ENCODE measurements at places on chromosomes 6 and 20.

- DNase-seq = peak; percentile 66
These were observed 3.0 kb upstream of the GOPC start for GRCh38 chr6:117605169-117605826.

DNA sequence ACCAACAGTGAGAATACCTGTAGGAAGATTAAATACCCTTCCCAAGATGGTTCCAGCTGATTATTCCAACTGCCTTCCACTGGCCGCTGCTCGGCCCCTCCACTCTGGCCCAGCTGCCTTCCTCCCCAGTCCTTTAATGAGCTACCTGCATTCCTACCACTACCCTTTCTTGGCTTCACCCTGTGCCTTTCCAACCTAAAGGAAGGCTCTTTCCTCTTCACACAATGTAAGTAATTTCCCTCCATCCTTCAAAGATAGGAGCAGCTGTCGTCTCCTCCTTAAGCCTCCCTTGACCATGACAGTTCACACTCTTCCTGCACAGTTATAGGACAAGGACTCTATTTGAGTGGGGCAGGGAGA, 16.2 kb upstream of the SNX9 start:
- no peak for DNase-seq

- no peak for DNase-seq
These were observed 96.7 kb downstream of the GFRAL start for GRCh38 chr6:55423933-55424332.

DNA sequence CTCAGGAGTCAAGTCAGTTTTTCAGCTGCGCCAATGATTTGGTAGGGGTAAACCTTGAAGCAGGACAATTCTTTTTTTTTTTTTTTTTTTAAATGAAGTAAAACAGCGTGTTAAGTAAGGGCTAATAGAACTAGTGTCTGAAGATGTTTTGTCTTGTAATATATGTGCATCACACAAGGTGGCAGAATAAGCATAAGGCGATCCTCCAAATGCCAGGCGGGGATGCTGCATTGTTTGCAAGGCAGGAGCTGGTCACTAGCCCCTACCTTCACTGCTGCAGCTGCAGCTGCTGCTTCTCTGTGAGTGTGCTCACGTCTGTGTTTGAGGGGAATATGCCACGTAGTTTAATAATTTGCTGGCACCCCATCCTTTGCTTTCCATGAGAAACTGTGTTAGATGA, 272.7 kb upstream of the MAP3K7 start:
- DNase-seq = no peak

DNA sequence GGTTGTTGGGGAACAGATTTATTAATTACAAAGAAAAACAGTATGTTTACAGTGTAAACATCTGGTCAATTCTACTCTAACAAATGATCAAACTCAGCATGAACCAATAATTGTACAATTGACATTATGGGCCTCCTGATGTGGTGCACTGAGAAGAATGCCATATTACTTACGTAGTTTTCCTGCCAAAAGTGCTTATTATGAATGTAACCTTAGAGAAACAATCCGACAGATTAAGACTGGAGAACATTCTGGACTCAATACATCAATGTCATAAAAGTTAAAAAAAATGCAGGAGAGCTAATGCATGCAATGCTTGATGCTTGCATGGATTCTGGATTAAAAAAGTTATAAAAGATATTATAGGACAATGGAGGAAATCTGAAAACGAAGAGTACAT, 69.0 kb downstream of the LYRM4 start:
- no peak for DNase-seq

- DNase-seq = no peak
These were observed 2.0 kb downstream of the HFE start for GRCh38 chr6:26089272-26089671.

GRCh38 chr20:34965051-34965450, 9.4 kb downstream of the MYH7B start:
- no peak for DNase-seq

- DNase-seq = no peak
These were observed 143.1 kb upstream of the ESR1 start for GRCh38 chr6:151664390-151664789.

DNA sequence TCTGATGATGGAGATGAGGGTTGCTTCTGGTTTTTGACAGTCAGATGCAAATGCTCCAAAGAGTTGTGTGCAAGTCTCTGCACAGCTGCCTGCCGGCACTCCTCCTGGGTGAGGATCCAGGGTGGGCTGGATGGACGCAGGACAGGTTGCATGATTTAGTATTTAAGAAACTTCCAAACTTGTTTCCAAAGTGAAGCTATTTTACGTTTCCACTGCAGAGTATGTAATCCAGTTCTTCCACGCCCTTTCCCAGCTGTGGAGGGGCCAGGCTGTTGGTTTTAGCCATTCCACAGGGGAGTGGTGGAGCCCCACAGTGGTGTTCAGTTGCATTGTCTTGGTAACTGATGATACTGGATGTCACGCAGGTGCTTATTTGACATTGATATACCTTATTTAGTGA, 157.3 kb downstream of the THBS2 start:
- DNase-seq = no peak

- no peak for DNase-seq
These were observed 223.7 kb downstream of the TAF4 start for GRCh38 chr20:61841966-61842365.

- DNase-seq = no peak
These were observed 6.5 kb downstream of the GSS start for GRCh38 chr20:34949120-34949519.

DNA sequence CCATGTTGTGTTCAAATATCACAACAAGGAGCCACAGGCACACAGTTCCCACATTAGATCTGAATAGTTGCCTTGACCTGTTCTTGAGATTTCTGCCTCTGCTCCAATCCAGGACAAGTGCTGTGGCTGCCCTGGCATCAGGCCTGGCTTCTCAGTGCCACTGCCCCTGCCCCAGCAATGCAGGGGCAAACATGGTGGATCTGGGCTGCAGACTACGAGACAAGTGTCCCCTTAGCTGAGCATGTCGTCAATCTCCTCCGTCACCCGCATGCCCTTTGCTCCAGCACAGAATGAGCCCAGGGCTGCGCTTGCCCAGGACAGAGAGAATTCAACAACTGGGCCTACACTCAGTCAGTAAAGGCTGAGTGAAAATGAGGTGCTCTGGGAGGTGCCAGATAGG, 201.6 kb downstream of the SYNDIG1 start:
- no peak for DNase-seq

DNA sequence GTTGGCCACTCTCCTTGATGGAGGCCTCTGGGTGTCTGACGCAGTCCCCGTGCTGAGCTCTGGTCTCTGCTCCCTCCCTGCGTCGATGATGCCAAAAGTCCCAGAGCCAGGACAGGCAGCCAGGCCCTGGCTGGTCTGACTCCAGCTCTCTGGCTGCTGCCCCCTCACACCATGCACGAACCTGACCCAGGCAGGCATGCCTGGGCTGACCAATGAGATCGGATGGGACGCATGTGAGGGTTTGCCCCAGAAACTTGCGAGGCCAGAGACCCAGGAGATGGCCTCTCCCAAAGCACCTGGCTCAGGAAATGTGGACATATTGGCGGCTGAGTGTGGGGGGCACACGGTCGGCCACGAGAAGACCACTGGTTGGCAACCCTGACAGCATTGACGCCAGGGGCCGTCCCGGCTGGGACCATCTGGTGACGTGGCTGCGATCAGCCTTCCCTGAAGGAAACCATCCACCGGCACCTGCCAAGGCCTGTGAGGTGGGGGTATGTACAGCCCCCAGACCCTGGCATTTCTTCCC, 51.2 kb upstream of the FRMD1 start:
- peak; percentile 8 for DNase-seq

- DNase-seq = peak; percentile 31
These were observed 900 bp downstream of the BCLAF1 start for GRCh38 chr6:136288566-136289326.

GRCh38 chr6:25010176-25010575, 74.4 kb upstream of the RIPOR2 start:
- no peak for DNase-seq

- no peak for DNase-seq
These were observed 23.0 kb downstream of the IL17F start for GRCh38 chr6:52221302-52221701.

DNA sequence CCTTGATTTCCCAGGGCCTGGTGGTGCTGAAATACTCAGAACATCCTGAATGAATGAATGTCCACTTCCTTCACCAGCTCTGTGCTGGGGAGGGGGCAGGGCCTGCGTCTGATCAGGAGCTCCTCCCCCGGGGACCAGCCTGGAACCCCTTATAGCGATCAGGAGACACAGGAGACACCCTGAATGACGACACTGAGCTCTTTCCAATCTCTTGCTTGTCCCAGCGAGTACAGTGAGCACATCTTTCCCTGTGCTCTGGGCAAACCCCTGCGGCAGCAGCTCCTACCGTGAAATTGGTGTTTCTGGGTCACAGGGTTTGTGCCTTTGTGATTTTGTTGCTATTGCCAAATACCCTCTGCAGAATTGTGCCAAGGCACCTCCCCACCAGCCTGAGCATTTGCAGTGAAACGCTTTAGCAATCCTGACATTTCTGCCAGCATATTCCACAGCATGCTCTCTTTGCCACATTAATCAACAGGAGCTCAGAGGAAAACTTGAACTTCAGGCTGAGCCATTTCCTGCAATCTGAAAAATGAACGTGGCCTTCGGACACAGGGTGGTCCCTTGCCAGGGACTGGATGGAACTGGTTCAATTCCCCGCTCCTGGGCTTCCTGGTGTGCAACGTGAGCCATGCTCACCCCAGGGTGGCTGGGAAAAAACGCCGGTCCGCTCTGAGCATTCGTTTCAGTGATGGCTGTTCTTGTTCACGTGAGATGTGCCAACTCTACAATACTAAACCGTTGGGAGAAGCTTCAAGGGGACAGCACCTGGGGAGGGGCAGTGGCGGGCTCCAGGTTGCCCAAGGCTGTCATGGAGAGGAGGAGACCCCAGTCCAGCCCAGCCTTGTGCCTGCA, 23.1 kb upstream of the MRGBP start:
- no peak for DNase-seq

- DNase-seq = peak; percentile 41
These were observed 67.2 kb upstream of the RNF24 start for GRCh38 chr20:4082406-4083097.

GRCh38 chr20:25253606-25254275, 5.9 kb downstream of the PYGB start:
- DNase-seq = no peak
